ENCODE measurements at places on chromosomes 2 and 18. TPM values are rescaled to one million over a fixed set of nuclear protein-coding genes. Genes with fewer than 3 reads are reported as not detected.

DNA sequence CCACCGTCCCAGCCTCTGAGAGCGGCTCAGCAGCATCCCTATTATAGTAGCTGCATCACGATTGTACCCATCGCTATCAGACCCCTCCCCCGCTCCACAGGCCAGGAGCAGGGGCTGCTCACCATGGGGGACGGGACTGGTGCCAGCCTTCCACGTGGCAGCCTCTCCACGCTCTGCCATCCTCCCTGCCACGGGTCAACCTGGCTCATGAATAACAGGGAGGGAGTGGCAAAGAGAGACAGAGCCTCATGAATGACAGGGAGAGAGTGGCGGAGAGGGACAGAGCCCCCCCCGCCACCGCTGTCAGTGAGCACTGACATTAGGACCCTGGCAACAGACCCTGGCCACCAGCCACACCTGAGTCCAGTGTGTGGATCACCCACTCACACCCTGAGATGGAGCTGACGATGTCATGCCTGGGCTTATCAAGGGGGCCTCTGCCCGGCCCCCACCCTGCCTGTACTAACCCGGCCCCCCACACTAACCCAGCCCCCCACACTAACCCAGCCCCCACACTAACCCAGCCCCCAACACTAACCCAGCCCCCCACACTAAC, 16.9 kb downstream of the CROCC2 start:
- no peaks in the 10 kb centered on the region for H3K36me3 ChIP-seq
- no peak overlapping the region for H3K4me3 ChIP-seq
- DNase-seq = no peak

DNA sequence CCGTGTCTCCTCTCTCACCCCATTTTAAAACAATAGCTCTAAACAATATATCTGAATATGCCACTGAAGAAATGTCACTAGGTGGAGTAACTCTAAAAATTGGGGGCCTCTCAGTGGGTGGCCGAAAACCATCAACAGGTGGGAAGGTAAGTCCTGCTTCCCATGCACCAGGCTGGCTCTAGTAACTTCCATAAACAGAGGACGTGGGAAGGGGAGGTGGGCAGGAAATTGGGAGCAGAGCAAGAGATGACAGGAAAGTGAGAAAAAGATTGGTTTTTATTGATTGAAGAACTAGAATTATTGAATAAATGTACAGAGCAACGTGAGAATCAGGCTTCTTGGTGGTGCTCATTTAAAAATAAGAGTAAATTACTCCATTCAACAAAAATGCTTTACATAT, 170.4 kb downstream of the SOCS6 start:
- H3K4me1 ChIP-seq = no peaks in the 10 kb centered on the region
- H3K36me3 ChIP-seq = no peaks in the 10 kb centered on the region
- no peaks in the 10 kb centered on the region for H3K27me3 ChIP-seq
- no peak for DNase-seq
- H3K27ac ChIP-seq = no peak overlapping the region

DNA sequence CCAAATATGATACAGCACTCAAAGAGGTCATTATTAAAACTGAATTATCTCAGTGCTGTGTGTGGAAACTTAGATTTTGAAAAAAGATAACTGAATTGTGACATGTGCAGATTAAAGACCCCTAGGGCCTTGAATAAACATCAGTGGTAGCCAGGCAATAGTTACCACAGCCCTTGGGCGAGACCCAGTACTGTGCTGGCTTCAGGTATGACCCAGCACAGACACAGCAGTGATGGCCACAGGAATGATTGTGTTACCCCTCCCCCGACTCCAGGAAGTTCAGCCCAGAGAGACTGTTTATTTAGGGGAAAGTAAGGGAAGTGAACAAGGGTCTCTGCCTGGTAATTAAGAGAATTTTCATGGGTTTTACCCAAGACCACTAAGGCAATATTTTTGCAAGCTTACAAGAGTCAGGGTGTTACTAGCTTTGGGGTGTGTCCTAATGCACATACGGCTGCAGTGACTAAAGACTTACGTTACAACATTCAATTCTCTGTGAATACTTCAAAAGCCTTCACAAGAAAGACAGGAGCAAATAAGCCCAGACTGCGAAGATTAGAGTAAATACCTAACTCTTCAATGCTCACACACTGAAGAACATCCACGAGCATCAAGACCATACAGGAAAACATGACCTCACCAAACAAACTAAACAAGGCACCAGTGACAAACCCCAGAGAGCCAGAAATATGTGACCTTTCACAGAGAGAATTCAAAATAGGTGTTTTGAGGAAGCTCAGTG, 28.2 kb upstream of the ITGAV start:
- H3K27me3 ChIP-seq = no peaks in the 10 kb centered on the region
- H3K4me3 ChIP-seq = no peak overlapping the region
- no peak overlapping the region for H3K27ac ChIP-seq
- DNase-seq = no peak
- no peaks in the 10 kb centered on the region for H3K4me1 ChIP-seq

GRCh38 chr2:217127744-217128143, 267.9 kb upstream of the TNP1 start:
- H3K4me3 ChIP-seq = no peak overlapping the region
- no peak for DNase-seq
- no peak overlapping the region for H3K27ac ChIP-seq
- no peaks in the 10 kb centered on the region for H3K36me3 ChIP-seq
- no peaks in the 10 kb centered on the region for H3K4me1 ChIP-seq

Gene SERPINB11
- total RNA-seq = not detected

GRCh38 chr2:120346026-120346666, at the start of gene INHBB:
Gene INHBB (plus strand): TSS chr2:120346136. CDS start chr2:120346189, 53 bp downstream.
- peaks cover 98% of the 10 kb centered on the region for H3K27me3 ChIP-seq
- H3K36me3 ChIP-seq = no peaks in the 10 kb centered on the region
- peak within 1 kb of the TSS; percentile 27 for H3K4me3 ChIP-seq
- peak; percentile 22 for DNase-seq

DNA sequence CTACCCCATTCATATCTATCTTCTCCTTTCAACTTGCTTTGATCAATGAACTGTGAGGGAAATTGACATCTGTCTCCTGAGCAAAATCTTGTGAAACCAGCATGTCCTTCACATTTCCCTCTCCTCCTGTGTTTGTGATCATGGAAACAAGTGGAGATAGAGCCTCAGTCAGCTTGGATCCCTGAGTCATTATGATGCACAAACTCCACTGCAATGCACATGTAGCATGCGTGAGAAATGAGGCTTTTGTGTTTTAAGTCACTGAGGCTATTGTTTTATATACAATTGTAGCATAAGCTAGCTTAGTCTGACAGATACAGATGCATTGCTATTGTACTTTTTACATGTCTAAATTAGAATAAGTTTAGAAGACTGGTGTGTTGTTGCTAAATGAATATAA, 85.2 kb upstream of the HNMT start:
- no peaks in the 10 kb centered on the region for H3K4me1 ChIP-seq
- DNase-seq = no peak
- no peaks in the 10 kb centered on the region for H3K36me3 ChIP-seq
- H3K27me3 ChIP-seq = no peaks in the 10 kb centered on the region

Gene CD8B2
- total RNA-seq = not detected

Gene STAT4
- 0.32 TPM for total RNA-seq

Gene TBR1
- total RNA-seq = 0.48 TPM

Gene CCDC148
- total RNA-seq = 0.78 TPM

Gene TMEM182
- total RNA-seq = 5.2 TPM

GRCh38 chr2:215832791-215833190, 180.6 kb downstream of the MREG start:
- peaks cover 3% of the 10 kb centered on the region for H3K4me1 ChIP-seq
- no peaks in the 10 kb centered on the region for H3K36me3 ChIP-seq
- H3K4me3 ChIP-seq = no peak overlapping the region
- H3K27ac ChIP-seq = no peak overlapping the region
- DNase-seq = peak; percentile 68

Gene LANCL1
- 58.8 TPM for total RNA-seq

DNA sequence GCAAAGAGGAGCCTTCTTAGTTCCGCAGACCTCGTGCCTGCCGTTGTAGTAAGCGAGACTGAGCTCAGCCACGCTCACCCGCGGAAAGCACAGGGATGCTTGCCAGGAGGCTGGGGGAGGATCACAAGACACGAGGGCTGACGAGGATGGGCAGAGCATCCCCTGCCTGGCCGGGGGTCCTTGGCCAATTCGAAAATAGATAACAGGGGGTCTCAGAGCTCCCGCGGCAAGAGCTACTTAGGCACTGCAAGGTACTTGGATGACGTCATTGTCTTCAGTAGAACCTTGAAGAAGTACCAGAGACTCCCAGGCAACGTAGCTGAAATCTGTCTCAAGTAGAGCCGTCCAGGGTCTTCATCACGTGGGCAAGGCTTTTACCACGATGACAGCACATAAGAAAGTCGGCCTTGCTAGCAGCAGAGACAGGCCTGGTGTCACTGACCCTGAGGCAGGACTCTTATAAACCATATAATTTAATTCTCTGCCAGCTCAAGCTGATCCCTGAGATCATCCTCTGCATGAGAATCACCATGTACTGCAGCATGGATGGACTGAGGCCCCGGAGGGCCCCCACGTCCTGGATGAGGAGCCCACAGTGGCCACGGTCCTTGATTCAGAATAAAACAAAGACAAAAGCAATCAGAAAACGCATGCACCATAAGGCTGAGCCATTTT, 81.9 kb downstream of the TMEM18 start:
- H3K4me1 ChIP-seq = no peaks in the 10 kb centered on the region
- DNase-seq = no peak
- H3K4me3 ChIP-seq = no peak overlapping the region
- H3K36me3 ChIP-seq = no peaks in the 10 kb centered on the region
- H3K27me3 ChIP-seq = peaks cover 44% of the 10 kb centered on the region

GRCh38 chr2:8855010-8855409, 17.6 kb upstream of the KIDINS220 start:
- H3K27me3 ChIP-seq = no peaks in the 10 kb centered on the region
- H3K4me1 ChIP-seq = peaks cover 50% of the 10 kb centered on the region
- DNase-seq = no peak
- H3K27ac ChIP-seq = no peak overlapping the region
- no peaks in the 10 kb centered on the region for H3K36me3 ChIP-seq

GRCh38 chr2:56195563-56195962, 11.8 kb downstream of the CCDC85A start:
- H3K27me3 ChIP-seq = peaks cover 56% of the 10 kb centered on the region
- no peaks in the 10 kb centered on the region for H3K36me3 ChIP-seq
- H3K4me1 ChIP-seq = peaks cover 4% of the 10 kb centered on the region
- H3K27ac ChIP-seq = no peak overlapping the region

DNA sequence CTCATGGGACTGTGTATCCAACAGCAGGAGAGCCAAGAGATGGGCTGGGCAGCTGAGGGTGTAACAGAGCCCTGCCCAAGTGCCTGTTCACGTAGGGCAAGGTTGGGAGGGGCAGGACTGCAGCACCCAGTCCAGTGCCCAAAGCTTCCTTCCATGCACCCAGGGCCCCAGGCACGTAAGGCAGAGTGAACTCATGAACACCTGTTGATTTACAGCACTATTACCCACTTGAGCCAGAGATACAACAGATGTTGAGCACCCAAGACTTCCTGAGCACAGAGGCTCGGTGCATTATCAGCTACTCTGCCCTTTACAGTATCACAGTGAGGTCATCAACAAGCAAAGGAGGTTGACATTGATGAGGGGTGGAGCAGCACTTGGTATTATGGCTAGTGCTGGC, 50.2 kb upstream of the FHL2 start:
- H3K27ac ChIP-seq = no peak overlapping the region
- peaks cover 20% of the 10 kb centered on the region for H3K4me1 ChIP-seq
- no peaks in the 10 kb centered on the region for H3K36me3 ChIP-seq
- H3K27me3 ChIP-seq = no peaks in the 10 kb centered on the region

DNA sequence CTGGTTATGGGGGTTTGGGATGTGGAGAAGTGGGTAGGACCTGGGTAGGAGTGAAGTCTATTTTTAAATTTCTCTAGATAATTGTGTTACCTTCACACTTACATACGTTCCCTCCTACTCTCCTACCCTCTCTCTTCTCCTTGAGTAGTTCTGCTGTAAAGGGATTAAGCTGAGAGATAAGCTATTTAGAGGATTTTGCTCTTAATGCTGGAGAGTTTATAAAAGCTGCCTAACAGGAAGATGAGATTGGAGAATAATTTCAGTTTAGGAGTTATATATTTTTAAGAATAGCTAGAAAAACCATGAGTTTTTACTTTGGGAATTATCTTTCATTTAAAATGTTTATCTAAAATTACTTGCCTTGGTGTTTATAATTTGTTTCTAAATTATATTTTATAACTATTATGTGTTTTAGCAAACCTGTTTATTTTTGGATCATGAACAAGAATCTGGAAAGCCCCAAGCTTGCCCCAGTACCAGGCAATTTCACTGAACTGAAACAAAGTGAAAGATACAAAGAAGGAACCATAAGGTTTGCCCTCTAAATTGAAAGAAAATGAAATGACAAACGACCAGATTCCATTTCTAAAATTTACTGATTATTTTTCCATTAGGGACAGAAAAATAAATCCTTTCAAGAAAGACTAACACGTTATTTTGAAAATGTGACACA, 101.5 kb downstream of the ZNF532 start:
- peaks cover 26% of the 10 kb centered on the region for H3K4me1 ChIP-seq
- no peaks in the 10 kb centered on the region for H3K36me3 ChIP-seq
- peak overlapping the region; percentile 85 for H3K27ac ChIP-seq
- H3K4me3 ChIP-seq = no peak overlapping the region

Gene FOXD4L1
- total RNA-seq = 1.2 TPM

- no peaks in the 10 kb centered on the region for H3K4me1 ChIP-seq
- no peak overlapping the region for H3K4me3 ChIP-seq
- no peaks in the 10 kb centered on the region for H3K36me3 ChIP-seq
- no peak for DNase-seq
- H3K27me3 ChIP-seq = no peaks in the 10 kb centered on the region
- H3K27ac ChIP-seq = no peak overlapping the region
These were observed 27.4 kb upstream of the VRK2 start for GRCh38 chr2:58019229-58019628.

GRCh38 chr2:100230754-100231153, 88.4 kb upstream of the AFF3 start:
- H3K36me3 ChIP-seq = no peaks in the 10 kb centered on the region
- H3K4me3 ChIP-seq = no peak overlapping the region
- DNase-seq = no peak
- H3K27me3 ChIP-seq = no peaks in the 10 kb centered on the region
- no peaks in the 10 kb centered on the region for H3K4me1 ChIP-seq
- no peak overlapping the region for H3K27ac ChIP-seq

GRCh38 chr2:44543773-44544725, 182.3 kb downstream of the CAMKMT start:
- no peak overlapping the region for H3K27ac ChIP-seq
- no peaks in the 10 kb centered on the region for H3K27me3 ChIP-seq
- DNase-seq = no peak
- peaks cover 17% of the 10 kb centered on the region for H3K4me1 ChIP-seq
- no peaks in the 10 kb centered on the region for H3K36me3 ChIP-seq
- no peak overlapping the region for H3K4me3 ChIP-seq
